Articular chondrocyte of knee joint (primary cell): ENCODE measurements at places on chromosomes 3 and 15. TPM values are rescaled to one million over a fixed set of nuclear protein-coding genes. Genes with fewer than 3 reads are reported as not detected.

SIDT1 gene
- total RNA-seq: not detected in 2 replicates

GOLGA8J gene
- total RNA-seq: 0.22 and 0.52 TPM in 2 replicates

NRG4 gene
- total RNA-seq: 0.26 TPM in 1 of 2 replicates, not detected in the other

CCNDBP1 gene
- total RNA-seq: 51.5 and 53.8 TPM in 2 replicates
